SHP77 treated with DMSO at 0.1 percent for 48 hours (cell line): ENCODE measurements at places on chromosomes 6 and 20.
A peak's percentile ranks its signal among the peaks of the same experiment; 100 is the strongest.

GRCh38 chr6:125906158-125906998, 50.2 kb upstream of the HINT3 start:
- DNase-seq = no peak

GRCh38 chr6:18264923-18265377, 620 bp upstream of the DEK start:
- DNase-seq = no peak

GRCh38 chr20:54606380-54606779, 131.0 kb downstream of the DOK5 start:
- no peak for DNase-seq

GRCh38 chr20:56420028-56420427, 8.0 kb downstream of the CASS4 start:
- no peak for DNase-seq

- DNase-seq = no peak
Observed at GRCh38 chr6:74208239-74208638, 512.2 kb downstream of the CD109 start.

DNA sequence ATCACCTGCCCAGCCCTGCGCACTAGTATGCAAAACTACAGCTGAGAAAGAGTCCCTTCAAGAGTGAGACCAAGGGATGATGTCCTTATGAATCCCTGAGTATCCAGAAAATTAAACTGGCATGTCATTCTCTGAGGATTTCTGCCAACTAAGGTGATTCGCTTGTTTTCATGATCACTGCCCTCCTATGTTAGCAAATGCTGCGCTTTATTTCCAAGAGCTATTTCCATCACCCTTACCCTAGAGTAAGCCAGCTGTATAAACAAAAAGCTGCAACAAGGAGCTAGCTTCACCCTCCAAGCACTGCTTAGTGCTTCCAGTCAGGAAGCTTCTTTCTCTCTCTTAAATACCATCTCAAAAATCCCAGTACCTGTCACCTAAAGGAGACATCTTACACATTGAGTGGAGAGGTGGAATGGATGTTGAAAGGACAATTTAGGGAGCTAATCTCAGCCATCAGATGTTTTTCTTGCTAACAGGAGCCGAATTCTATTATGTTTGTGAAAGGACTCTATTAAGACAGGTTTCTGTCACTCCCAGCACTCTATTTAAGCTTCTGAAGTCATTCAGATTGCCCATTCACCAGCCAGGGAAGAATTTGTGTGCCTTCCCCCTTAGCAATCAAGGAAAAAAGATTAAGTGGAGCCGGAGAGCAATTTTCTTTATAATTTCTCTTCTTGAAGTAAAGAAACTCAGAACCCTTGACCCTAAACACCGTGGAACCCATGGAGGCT, 322.2 kb downstream of the NRN1 start:
- peak; percentile 21 for DNase-seq

- DNase-seq = no peak
Observed at GRCh38 chr6:49202924-49203536, 260.0 kb downstream of the MMUT start.

GRCh38 chr6:124482071-124482491, 480.2 kb upstream of the RNF217 start:
- DNase-seq = no peak

- no peak for DNase-seq
Observed at GRCh38 chr20:56017560-56017959, 12.2 kb upstream of the CBLN4 start.

GRCh38 chr6:39411465-39411864, 89.0 kb upstream of the KCNK16 start:
- no peak for DNase-seq

GRCh38 chr6:79710127-79710526, 79.0 kb downstream of the SH3BGRL2 start:
- DNase-seq = no peak

GRCh38 chr6:153673750-153674149, 365.3 kb upstream of the OPRM1 start:
- no peak for DNase-seq

DNA sequence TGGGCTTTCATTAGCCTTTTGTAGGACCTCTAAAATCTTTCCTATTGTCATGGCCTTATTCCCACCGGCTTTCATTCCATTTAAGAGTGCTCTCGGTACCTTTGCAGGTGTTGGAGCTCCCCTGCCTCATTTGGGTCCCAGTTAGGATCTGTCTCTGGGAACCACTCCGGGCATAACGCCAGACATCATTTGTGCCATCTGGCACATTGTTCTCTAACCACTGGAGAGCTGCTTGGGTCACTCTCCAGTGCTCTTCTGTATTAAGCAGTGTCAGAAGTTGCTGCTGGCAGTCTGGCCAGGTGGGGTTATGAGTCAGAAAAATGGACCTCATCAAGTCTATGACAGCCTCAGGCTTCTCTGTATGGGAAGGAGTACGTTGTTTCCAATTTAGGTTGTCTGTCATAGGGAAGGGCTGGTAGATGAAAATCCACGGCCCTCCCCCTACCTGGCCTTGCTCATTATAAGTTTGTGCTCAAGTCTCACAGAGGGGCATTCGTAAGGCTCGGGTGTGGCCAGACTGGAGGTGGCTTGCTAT, 62.9 kb upstream of the MOCS1 start:
- no peak for DNase-seq

GRCh38 chr20:23200914-23201313, 114.8 kb upstream of the CD93 start:
- peak; percentile 44 for DNase-seq

- no peak for DNase-seq
Observed at GRCh38 chr6:108113557-108114519, 39.3 kb upstream of the OSTM1 start.

GRCh38 chr20:51461306-51461705, 81.2 kb downstream of the NFATC2 start:
- no peak for DNase-seq

DNA sequence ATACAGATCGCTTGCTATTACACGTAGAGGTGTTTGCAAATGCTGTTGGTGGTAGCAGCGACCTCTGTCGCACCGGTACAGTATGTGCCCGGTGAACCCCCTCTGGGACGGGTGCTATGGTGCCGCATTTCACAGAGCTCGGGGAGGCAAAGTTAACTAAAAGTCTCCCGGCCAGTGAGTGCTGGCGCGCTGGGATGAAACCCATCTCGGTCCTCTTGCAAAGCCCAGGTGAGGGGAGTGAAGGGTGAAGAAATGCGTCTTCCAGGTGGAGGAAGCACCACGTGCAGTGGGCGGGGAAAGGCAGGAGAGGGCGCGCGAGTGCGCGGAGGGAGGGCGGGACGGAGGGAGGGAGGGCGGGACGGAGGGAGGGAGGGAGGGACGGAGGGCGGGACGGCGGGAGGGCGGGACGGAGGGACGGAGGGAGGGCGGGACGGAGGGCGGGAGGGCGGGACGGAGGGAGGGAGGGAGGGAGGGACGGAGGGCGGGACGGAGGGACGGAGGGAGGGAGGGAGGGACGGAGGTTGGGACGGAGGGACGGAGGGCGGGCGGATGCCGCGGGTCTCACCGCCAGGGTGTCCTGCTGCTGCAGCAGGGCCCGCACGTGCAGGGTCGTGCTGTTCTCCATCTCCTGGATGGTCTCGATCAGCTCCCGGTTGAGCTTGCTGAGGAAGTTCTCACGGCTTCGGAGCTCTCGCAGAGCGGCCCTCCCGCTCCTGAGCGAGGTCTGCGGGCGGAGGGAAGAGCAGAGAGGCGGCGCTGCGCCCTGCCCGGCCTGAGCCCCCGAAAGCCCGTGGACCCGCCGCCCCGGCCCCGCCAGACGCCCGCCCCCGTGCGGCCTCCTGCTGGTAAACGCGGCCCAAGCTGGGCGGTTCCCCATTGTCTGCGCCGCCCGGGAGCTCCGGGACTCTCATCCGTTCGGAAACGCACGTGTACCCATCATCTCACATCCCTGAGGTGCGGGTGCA, 11.7 kb downstream of the C20orf96 start:
- no peak for DNase-seq

- DNase-seq = peak; percentile 78
Observed at GRCh38 chr6:166786704-166787293, 159.7 kb upstream of the RPS6KA2 start.

- DNase-seq = no peak
Observed at GRCh38 chr6:105873211-105873704, 212.9 kb upstream of the PRDM1 start.

DNA sequence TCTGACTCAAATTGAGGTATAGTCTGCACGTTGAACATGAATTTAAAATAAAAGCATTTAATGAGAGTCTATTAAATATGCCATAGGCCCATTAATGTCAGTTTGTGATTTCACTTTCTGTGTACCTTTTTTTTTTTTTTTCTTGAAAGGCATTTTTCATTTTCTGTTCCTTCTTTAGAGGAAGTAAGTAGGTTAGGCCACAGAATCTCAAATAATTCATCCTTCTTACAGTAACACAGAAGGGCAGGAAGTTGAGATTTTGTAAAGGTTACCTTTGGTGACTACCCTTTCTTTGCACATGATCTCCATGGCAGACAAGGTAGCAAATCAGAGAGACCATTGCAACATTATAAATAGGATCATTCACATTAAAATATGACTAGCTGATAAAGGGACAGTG, 9.6 kb downstream of the L3MBTL3 start:
- no peak for DNase-seq

- DNase-seq = no peak
Observed at GRCh38 chr6:18406955-18407749, 20.0 kb downstream of the RNF144B start.

- DNase-seq = no peak
Observed at GRCh38 chr6:134162932-134163331, 110.5 kb upstream of the SLC2A12 start.

DNA sequence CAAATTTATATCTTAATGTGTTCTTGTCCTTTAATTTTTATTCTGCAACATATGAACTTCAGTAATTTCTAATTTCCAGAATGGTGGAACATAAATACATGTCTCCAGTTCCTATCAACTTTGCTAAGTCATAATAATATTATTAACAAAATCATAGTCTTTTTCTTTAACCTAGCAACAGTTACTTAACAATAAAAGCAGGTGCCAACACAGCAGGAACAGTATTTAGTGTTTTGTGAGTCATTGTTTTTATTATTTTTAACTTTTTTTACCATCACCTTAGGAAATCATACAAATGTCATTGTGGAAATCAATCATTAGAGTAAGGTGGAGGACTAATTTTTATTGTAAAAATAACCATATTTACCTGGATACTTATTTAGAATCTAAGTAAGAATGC, 133.5 kb downstream of the PLCB1 start:
- no peak for DNase-seq

- no peak for DNase-seq
Observed at GRCh38 chr6:4925580-4925979, 78.3 kb downstream of the RPP40 start.

DNA sequence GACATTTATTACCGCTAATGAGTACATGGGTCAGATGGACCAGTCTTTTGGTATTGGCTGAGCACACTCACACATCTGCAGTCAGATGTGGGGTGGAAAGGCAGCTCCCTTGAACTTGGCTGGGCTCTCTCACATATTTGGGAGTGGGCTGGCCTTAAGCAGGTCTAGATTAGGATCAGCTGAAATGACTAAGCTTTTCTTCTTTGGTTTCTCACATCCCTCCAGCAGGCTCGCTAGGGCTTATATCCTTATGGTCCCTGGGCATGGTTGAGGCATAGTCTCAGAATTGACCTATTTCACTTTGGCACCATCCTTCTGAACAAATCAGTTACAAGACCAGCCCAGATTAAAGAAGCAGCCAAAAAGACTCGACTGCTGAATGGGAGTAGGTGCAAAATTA, 14.4 kb upstream of the PLCB1 start:
- no peak for DNase-seq

- no peak for DNase-seq
Observed at GRCh38 chr6:33104887-33105286, 29.1 kb downstream of the HLA-DPB1 start.

GRCh38 chr6:63897459-63897858, 261.9 kb downstream of the PHF3 start:
- no peak for DNase-seq

- DNase-seq = no peak
Observed at GRCh38 chr20:63640086-63640485, 13.1 kb downstream of the STMN3 start.

DNA sequence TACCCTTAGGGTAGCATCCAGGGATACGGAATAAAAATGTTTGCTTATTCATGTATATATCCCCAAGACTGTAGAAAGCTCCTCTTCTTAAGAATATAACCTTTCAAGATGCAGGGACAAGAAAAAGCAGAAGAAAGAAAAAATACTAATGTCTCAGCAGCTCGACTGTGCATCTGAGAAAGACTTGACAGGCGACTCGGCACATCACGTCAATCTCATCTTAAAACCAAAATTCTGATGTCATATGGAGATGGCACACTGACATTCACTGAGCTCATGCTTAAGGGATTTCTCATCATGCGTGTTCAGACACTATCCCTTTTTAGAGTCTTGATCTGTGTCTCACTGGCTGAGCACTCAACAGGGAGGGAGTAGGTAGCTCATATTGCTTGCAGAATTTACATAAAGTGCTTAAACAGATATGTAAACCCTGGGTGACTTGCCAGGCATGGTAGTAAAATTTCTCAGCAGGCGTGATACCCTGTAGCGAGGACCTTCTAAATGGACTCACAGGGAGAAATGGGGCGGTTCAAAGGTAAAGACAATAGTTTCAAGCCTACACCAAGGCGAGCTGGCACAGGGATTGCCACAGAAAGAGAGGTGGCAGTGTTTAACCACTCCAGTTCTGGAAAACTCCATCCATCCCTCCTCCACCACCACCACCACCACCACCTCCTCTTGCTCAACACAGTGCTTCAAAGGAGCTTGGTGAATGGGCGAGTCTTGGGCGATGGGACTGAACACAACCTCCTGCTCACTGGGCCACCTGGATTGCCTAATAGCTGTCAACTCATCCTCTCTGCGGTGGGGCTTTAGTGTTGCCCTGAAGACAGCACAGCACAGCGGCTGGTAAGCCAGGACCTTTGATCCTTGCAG, 330.5 kb downstream of the TFAP2A start:
- DNase-seq = no peak

DNA sequence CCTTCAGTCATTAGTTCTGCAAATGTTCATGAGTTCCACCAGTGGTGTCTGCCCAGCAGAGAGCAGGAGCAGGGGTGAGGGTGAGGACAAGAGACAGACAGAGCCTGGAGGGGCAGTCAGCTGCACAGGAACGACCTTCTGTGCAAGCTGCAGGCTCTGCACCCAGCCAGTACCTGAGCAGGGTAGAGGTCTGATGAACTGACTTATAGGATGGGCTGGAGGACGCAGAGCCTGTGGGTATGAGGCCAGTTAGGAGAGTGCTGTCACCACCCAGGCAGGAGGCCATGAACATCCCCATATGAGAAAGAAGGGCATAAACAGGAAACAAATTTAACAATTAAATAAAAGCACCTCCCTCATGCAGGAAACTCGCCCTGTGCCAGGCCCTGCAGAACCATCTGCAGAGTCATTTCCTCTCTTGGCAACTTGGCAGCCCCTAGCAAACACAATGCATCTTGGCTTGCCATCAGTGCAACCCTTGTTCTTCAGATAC, 17.9 kb downstream of the C6orf15 start:
- no peak for DNase-seq

- DNase-seq = no peak
Observed at GRCh38 chr6:151409260-151409659, 17.9 kb upstream of the ZBTB2 start.

- peak; percentile 94 for DNase-seq
Observed at GRCh38 chr20:18666803-18667415, 79.1 kb downstream of the DTD1 start.
